ENCODE measurements at places on chromosomes 6 and 20.

GRCh38 chr6:124819346-124819745 is 142.9 kb upstream of the RNF217 start:
- no peak for DNase-seq

- no peak for DNase-seq
Observed at GRCh38 chr6:6588064-6588923, at the start of gene LY86. Gene LY86, plus strand, starts transcription at chr6:6588720. Its CDS starts 15 bp downstream, at chr6:6588735.

DNA sequence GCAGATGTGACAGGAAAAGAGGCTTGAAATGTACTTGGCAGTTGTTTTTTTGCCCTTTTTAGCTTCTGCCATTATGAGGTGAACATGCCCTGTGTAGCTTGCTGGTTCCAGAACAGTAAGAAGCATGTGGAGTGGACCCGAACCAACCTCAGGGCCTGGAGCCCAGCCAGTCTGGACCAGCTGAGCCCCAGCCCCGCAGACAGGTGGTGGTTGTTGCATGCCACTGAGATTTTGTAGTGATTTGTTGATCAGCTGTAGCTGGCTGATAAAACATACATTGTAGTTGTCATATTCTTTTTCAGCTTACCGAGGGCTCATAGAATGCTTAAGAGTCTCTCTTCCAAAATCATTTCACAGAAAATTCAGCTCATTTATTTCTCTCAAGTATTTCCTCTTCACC is 182.2 kb downstream of the FARS2 start:
- DNase-seq = no peak

DNA sequence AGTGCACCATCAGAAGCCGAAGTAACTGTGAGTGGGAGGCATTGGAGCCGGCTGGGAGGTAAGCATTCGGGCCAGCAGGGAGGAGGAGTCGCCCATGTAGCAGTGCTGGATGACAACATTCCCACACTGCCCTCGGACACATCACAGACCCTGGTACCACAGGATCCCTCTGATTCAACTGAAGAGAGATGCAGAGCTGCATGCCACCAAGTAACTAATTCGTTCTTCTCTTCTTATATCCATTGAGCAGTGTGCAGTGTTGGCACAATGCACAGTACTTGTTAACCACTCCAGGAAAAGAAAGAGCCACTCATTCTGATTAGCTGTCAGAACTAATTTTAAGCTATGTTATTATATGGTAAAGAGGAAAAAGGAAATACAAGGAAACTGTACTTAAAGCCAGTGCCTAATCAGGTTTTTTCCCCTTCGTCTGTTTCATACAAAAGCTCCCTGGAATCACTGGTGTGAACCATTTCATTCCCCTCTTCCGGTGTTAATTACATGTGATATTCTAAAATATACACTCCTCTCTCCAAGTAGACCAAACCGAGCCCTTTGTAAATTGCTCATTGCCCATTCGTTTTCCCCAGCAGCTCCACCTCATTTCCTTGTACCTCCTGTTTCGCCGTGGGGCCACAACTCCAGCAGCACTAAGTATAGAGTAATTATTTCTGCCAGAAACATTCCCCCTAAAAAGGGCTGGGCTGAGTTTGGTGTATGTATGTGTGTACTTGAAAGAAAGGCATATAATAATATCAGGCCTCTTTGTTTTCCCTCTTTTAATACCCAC is 32.4 kb upstream of the ADTRP start:
- DNase-seq = no peak

Data from stimulated activated CD4-positive, alpha-beta T cell treated with anti-CD3 and anti-CD28 coated beads, Interleukin-1b, Interleukin-23, amount 100 ng/mL, for 48 hours (primary cell).